T-cell (primary cell): ENCODE measurements at places on chromosomes 5 and 9.

- no peak for DNase-seq
Observed at GRCh38 chr5:35908814-35909213, 29.6 kb downstream of the CAPSL start.

GRCh38 chr5:149684371-149684770, 45.7 kb upstream of the PPARGC1B start:
- DNase-seq = no peak

- DNase-seq = no peak
Observed at GRCh38 chr5:93360436-93361088, 220.5 kb downstream of the NR2F1-AS1 start.

GRCh38 chr9:22528485-22528884, 81.9 kb downstream of the DMRTA1 start:
- DNase-seq = no peak

DNA sequence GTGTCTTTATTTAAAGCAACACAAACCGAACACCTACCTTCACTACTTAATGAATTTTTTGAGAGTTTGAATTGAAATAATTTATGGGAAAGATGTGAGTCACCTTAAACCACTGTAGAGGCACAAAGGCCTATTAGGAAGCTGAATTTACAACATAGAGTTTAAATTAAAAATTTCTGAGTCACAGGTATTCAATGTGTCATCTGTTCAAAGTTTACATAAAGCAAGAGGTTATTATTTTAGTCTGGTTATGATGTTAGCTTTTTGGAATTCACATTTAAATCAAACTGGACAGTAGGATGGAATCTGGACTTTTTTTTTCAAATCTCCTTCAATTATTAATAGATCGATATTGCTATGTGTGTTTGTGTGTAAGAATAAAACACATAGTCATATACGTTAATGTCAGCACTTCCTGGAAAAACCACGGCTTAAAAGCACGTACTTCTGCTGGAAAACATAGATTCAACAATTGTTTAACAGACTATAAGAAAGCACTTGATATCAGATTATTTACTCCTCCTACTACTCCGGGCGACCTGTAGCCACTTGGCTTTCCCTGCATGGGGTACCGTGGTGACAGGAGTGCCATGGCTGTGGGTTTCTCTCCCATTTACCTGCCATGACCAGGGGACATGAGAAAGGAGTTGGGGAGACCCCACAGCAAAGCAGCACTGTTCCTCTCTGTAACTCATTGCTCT, 638.6 kb downstream of the SEMA5A start:
- DNase-seq = no peak

GRCh38 chr9:69888856-69889585, 68.4 kb downstream of the CFAP95 start:
- DNase-seq = no peak

GRCh38 chr5:78755822-78756429, 107.4 kb upstream of the LHFPL2 start:
- DNase-seq = no peak

GRCh38 chr9:135791431-135792267, 89.7 kb downstream of the KCNT1 start:
- DNase-seq = no peak

DNA sequence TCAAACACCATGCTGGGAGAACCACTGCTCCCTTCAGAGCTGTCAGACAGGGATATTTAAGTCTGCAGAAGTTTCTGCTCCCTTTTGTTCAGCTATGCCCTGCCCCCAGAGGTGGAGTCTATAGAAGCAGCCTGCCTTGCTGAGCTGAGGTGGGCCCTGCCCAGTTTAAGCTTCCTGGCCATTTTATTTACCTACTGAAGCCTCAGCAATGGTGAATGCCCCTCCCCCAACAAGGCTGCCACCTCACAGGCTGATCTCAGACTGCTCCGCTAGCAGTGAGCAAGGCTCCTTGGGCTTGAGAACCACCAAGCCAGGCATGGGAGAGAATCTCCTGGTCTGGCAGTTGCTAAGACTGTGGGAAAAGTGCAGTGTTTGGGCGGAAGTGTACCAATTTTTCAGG, 205.5 kb upstream of the PTGER4 start:
- DNase-seq = no peak

DNA sequence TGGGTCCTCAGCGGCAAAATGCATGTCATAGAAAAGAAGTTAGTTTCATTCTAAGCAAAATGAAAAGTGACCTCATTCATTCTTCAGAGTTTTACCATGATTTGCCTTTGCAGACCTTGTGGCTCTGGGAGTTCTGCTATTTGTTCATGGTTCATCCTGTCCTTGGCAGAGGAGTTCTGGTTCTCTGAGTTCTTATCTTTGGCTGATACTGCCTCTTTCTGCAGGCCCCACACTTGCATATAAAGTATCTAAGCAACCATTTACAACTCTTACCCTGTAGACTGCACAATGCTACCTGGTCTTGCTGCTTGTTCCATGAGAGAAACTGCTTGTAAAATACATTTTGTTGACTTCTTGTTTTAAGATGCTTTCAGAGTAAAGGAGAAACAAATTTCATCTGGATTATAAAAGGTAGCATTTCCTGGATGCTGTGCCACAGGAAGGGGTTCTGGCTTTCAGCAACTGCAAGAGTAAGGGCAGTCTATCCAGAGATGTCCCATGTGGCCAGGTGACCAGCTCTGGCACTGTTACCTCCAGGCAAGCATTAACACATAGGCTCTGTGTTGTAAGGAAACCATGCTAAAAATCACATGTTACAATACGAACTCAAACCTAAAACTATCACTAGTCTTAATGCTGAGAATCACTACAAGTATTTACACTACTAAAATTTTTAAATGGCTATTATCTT, 513.2 kb downstream of the SPOCK1 start:
- DNase-seq = no peak

- DNase-seq = no peak
Observed at GRCh38 chr5:142015781-142016533, 3.1 kb upstream of the GNPDA1 start.

GRCh38 chr5:159174511-159175168, 34.7 kb downstream of the RNF145 start:
- DNase-seq = no peak

DNA sequence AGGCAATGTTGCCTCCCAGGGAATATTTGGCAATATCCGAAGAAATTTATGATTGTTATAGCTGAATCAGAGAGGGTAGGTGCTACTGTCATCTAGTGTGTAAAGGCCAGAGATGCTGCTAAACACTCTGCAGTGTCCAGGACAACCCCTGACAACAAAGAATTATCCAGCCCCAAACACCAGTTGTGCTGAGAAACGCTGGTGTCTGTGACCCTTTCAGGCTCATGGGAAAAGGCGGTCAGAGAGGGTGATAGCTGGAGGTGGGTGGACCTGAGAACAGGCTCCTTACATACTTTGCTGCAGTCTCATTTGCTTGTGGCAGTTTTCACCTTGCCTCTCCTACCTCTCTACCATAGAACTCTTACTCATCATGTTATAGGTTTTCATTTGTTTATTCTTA, 295.3 kb upstream of the DMRT1 start:
- no peak for DNase-seq

- DNase-seq = peak; percentile 68
Observed at GRCh38 chr9:97923529-97924108, 1.3 kb upstream of the TRMO start.

DNA sequence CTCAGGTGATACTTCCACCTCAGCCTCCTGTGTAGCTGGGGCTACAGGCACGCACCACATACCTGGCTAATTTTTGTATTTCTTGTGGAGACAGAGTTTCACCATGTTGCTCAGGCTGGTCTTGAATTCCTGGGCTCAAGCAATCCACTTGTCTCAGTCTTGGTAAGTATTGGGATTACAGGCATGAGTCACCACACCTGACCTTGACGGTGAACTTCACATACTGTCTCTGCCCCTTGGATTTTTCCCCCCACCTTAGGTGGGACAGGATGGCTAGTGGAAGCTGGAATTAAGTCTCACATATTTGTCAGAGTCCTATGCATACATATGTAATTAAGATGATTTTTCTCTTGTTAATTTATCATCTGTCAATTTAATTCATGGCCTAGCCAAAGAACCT, 20.9 kb upstream of the RFK start:
- DNase-seq = no peak
